Activated T-helper 17 cell treated with anti-CD3 and anti-CD28 coated beads, Interleukin-2, amount 50 U/mL, for 72 hours (primary cell): ENCODE measurements at places on chromosomes 12 and 14. TPM values are rescaled to one million over a fixed set of nuclear protein-coding genes. Genes with fewer than 3 reads are reported as not detected.

DNA sequence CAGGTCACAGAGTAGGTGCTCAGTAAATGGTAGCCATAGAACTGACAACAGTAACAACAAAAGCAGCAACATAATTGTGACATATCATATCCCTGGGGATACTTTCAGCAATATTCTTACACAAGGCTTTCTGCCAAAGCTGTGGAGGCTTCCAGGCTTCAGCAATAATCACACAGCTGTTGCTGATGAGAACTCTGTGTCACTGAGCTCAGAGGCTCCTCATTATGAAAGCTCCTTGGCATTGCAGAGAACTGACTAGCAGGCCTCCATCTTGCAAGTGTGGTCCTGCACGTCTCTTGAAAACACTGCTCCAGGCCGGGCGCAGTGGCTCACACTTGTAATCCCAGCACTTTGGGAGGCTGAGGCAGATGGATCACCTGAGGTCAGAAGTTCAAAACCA, 97.3 kb upstream of the BTG1 start:
- ATAC-seq: no peak

The SUOX gene
- 3.5 TPM for total RNA-seq

The PRB2 gene
- not detected for total RNA-seq

DNA sequence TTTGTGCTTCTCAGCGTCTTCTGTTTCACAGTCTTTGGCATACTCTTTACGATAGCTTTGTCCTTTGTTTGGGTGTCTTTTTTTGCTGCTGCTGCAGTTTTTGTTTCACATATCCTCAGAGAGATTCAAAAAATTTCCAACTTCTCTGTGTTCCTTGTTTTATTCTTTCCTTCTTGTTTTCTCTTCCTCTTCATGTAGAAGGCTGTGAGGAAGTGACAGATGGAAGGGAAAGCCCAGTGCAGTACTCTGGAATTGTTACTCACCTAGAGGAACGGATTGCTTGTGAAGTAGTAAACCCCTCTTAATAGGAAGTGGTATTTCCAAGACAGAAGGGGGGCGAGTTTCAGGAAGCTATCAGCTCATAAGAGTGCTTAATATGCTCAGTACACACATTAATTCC, 1.7 kb downstream of the CREBL2 start:
- peak; percentile 15 for ATAC-seq

GRCh38 chr14:52473557-52473956, 78.7 kb downstream of the TXNDC16 start:
- no peak for ATAC-seq

DNA sequence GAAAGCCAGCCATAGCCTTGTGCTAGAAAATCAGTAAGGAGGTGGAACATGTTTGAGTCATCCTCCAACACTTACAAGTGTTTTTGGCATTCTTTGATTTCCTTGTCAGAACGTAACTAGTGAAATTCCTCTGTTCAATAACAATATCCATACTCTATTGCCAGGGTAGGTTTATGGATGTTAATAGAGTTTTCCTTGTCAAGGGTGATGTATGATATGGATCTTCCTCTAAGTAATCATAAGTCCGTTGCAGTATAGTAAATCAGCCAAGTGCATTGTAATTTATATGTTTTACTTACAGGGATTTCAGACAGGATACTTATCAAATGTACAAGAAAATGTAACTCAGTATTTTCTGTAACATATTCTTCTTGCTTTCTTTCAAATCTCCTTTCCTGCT, 19.4 kb downstream of the NAV3 start:
- no peak for ATAC-seq

DNA sequence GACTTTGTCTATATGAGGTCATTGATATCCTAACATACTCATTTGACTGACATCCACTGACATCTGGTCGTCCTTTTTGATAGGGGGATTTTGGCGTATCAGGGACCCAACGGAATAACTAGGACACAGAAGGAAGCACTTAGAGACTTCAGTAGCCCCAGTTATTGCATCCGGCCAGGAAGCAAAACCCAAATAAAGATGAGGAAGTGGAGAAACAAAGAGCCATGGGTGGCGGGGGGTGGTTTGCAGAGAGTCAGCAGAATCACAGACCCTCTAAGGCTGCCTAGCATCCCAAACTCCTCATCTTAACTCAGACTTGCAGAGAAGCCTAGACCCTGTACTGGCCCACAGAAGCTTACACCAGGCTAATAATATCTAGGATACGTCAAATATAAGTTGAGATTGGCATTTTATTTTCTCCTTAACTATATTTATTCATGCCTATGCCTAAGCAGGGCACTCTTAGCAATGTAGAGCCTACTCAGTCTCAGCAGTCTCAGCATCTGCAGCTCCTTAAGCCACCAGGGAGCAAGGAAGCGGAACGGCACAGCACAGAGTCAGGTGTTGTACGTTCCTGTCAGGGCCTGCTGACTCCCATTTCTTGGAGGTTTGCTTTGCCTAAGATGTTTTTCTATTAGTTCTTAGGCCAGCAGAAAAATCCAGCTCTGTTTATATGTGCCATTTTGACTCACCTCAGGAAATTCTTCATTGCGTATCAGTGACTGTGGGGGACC, 45.1 kb downstream of the KCNA1 start:
- no peak for ATAC-seq

The MYH6 gene
- 0.71 TPM for total RNA-seq

DNA sequence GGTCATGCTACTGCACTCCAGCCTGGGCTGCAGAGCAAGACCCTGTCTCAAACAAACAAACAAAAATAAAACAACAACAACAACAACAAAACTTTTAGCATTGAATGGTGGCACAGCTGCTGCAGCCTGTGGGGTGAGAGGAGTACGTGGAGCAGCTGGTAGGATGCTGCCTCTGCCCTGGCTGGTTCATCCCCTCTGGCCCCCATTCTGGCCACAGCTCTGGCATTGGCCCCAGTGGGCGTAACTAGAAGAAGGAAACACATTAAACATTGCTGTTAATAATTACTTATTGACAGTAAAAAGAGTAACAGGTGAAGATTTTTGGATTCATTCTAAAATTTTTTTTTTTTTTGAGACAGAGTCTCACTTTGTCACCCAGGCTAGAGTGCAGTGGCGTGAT, 28.8 kb upstream of the C2CD5 start:
- no peak for ATAC-seq

The AJUBA gene
- 1.1 TPM for total RNA-seq

GRCh38 chr14:93949511-93950075, 22.4 kb downstream of the FAM181A start:
- ATAC-seq: no peak

The PIK3C2G gene
- total RNA-seq: not detected

GRCh38 chr12:50041062-50041860, 16.0 kb upstream of the RACGAP1 start:
- ATAC-seq: no peak
